ENCODE measurements at places on chromosomes 11 and 22.
A peak's percentile ranks its signal among the peaks of the same experiment; 100 is the strongest.

DNA sequence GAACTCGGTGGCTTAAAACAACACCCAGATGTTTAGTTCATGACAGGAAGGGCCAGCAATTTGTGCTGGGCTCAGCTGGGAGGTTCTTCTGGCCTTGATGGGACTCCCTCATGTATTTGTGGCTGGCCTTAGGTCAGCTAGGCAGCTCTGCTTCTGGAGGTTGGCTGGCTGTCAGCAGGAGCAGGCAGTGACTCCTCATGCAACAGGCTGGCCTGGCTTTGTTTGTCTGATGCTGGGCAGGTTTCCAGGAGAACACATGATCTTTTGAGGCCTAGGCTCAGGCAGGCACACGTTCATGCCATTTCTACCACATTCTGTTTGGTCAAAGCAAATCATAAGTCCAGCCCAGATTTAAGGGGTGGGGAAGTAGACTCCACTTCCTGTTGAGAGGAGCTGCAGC is 571.2 kb downstream of the TBC1D22A start:
- DNase-seq = no peak

- no peak for DNase-seq
Observed at GRCh38 chr11:87878373-87878825, 296.8 kb downstream of the RAB38 start.

- DNase-seq = no peak
Observed at GRCh38 chr11:61149624-61150615, 11.3 kb downstream of the VPS37C start.

DNA sequence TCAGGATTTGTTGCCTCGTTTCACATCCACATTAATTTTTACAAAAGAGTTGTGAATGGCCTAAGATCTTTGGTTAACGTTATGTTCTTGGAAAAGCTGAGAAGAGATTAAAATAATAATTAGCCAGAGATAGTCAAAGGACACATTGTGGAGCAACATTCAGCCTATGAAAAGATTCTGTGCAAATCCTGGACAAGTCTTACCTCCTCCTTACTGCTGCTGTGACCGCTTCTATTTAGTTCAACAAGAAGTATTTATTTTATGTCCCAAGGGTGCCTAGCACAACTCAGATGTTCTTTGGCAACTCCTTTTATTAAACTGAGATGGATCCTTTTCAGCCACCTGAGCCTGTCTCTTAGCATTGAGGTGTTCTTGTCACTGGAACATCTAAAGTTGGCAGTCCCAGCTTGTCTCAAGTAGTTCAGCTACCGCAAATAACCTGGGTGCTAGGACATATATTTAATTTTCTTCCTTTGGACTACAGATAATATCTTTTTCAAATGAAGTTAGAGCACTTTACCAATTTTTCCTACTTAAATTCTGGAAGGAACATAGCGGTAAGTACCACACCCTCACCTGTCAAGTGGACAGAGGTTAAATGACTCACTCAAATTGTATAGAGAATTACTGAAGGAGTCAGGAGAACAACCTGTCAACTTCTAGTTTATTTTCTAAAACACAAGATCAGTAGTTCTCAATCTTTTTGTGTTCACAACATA is 80.5 kb upstream of the CHRM4 start:
- no peak for DNase-seq

GRCh38 chr22:37734964-37735451 is 38.2 kb downstream of the TRIOBP start:
- peak; percentile 23 for DNase-seq

DNA sequence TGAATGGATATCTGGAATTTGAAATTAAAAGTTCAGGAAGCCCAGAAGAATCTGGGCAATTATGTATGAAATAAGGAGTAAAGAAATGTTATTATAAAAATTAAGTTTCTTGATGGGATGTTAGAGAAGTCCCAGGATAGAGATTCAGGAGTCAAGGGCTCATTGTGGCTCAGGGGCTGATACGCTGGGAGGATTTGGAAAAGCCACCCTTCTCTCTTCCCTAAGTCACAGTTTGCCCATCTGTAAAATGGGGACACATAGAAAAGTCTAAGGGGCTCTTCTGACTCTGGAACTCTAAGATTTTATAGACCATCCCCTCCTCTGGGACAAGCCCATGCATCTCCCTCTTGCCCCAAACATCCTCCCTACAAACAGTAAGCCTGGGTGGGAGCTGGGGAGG is 118.1 kb downstream of the TIMP3 start:
- no peak for DNase-seq

- DNase-seq = no peak
Observed at GRCh38 chr11:28169816-28170215, 61.6 kb downstream of the METTL15 start.

DNA sequence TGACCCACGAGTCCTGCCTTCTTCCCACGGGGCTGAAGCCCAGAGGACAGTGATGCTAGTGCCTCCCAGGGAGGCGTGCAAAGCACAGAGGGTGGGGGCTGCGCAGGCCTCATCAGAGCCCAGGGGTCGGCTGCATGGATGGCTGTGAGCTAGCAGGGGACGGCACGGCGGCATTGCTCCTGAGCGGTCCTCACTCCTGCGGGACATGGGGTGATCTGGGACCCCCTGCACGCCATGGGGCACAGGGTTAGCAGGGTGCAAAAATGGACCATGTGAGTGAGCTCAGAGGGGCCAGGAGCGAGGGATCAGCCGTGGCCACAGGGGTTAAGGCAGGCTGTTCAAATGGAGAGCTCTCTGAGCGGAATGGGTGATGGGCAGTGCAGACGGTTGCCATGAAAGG is 138.3 kb downstream of the SNX19 start:
- no peak for DNase-seq

DNA sequence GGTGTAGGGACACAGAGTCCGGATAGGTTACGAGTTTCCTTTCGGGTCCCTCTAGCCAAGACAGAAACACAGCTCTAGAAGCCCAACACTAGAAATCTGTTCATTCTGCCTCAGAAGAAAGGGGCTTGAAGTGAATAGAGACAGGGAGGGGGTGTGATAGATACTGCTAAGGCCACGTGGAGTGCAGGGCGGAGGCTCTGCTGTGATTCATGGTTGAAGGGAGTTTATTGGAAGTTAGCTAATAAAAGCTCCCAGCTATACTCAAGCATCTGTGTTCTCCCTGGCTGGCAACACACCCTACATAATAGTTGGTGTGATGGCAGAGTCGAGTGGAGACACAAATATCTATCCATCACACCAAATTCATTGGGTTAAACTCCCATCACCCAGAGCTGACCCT is 337.4 kb downstream of the CADM1 start:
- no peak for DNase-seq

- DNase-seq = no peak
Observed at GRCh38 chr11:95419915-95420314, 188.9 kb upstream of the SESN3 start.

GRCh38 chr22:40271440-40271839 is 74.9 kb upstream of the ADSL start:
- no peak for DNase-seq
